ENCODE measurements at places on chromosomes 16 and 17.
A peak's percentile ranks its signal among the peaks of the same experiment; 100 is the strongest.

DNA sequence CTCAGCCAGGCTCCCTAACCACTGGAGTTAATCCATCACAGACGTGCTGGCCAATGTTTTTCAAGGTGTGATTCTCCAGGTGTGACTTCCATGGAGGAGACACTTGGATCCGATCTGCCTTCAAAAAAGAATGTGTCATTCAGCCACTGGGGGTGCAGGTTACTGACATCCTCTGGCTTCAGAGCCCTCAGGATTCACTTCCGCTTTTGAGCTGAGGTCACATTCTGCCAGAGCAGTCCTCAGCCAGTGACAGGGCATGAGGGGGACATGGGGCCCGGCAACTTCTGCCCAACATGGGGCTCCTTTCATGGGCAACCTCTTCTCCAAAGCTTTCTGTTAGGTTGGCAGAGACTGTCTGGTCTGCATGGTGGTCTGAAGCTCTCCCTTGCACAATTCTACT is 81.4 kb downstream of the GRIN2A start:
- no peak for DNase-seq

DNA sequence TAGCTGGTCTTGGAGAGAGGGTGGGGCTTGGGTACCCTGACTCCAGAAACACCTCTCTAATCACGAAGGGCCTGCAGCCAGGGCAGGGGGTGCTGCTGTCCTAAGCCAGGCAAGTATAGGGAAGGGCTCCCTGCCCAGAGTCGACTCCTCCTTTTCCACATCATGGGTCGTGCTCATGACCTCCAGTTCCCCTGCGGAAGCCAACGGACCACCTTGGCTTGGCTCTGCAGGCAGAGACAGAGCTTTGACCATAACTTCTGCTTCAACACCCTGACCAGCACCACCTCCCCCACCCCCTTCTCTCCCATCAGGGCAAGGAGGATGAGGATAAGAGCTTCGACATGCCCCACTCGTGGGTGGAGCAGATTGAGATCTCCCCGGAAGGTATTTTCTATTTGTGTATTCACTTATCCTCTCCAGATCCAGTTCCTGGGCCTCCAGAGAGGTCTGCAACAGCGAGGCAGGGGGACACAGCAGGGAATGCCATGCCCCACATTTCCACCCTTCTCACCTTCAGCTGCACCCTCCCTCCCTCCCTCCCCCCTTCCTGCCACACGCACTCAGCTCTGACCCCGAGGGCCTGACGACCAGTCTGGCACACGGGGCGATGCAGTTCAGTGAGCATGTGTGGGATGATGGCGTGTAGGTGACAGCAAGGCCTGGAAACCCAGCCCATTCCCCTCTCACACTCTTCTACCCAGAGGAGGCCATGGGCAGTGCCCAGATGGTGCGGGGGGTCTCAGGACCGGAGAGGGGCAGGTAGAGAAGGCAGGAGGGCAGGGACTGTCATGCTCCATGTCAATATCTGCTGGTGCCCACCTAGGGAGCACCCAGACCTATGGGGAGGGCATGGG is 14.0 kb upstream of the KATNB1 start:
- no peak for DNase-seq

GRCh38 chr16:71894229-71894920 is 956 bp upstream of the IST1 start:
- peak; percentile 56 for DNase-seq

GRCh38 chr16:78177987-78178386 is 78.5 kb downstream of the WWOX start:
- peak; percentile 35 for DNase-seq

DNA sequence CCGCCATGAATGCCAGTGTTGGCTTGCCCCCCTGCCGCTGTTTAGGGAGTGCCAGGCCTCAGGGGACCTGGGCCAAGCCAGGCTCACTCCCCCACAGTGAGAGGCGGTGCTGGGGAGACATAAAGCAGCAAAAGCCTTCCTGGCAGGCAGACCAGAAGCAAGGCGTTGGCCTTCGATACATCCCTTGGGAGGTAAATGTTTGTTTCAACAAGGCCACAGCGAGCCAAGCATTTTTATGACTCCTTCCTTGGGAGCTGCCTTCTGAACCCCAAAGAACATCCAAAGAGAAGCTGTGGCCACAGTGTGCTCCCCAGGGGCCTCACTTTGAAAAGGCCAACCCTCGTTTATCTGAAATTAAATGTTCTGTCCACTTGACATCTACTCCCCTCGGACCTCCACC is 119.7 kb upstream of the CIBAR2 start:
- DNase-seq: no peak

GRCh38 chr16:31382485-31383161 is 10.5 kb upstream of the ITGAD start:
- DNase-seq: peak; percentile 42

DNA sequence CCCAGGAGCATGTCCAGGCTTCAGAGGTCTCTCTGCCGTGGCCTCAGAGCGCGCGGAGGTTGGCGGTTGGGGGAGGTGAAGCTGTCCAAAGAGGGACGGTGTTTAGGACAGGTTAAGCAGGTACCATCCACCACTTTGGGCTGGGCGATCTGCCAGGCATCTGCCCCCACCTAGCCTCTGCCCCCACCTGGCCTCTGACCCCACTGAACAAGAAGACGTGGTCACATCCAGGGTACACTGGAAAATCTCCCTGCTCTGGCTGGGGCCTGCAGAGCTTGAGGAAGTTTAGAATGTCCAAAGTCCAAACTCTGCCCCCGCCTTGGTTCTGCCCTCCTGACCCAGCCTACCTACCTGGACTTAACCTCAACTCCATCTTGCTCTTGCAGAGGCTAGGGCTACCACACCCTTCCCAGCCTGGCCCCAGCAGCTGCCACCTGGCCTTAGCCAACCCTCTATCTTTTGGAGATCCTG is 1.6 kb downstream of the ITGA3 start:
- no peak for DNase-seq

- DNase-seq: no peak
Measured at GRCh38 chr16:2942045-2942444, 22.0 kb upstream of the KREMEN2 start.

- DNase-seq: no peak
Measured at GRCh38 chr17:58996968-58997367, 109.7 kb downstream of the TRIM37 start.

DNA sequence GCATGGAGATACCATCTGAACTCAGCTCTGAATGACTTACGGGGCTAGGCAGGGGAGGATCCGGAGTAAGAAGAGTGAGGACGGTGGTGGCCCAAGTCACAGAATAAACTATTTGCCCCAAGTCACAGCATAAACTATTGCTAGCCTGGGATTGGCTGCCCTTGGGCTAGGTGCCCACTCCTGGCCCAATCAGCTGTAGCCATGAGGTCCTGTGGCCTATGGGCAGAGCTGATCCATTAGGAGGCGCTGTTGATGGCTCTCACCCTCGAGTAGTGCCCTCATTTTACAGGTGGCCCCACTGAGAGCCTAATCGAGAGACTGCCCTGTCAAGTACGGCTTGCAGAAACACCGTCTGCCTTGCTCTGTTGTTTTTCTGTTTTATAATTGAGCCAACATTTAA is 62.3 kb upstream of the ZNF423 start:
- DNase-seq: no peak

DNA sequence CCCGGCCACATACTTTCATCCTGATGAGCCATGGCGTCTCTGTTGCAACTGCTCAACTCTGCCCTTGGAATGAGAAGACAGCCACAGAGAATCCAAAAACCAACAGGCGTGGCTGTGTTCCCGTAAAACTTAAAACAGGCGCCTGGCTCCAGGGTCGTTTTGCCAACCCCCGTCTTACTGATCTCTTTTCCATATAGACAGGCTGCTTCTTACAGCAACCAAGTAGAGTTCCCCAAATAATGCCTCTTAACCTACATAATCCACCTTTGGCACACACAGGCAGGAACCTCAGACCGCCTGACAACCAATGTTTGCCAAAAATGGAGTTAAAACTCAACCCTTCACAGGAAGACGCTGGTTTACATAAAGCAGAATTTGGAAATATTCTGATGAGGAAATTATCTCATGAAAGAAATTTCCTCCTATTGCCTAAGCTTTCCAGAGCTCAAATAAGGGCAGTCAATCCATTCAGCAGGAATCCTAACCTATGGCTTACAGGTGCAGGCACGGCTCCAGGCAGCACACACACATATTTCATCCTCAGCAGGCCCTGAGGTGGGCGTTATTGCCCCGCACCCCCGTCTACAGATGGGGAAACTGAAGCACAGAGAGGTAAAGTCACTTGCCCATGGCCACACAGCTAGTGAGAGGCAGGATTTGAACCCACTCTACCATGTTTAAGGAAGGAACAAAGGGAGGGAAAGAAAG is 35.8 kb downstream of the LITAF start:
- DNase-seq: no peak

DNA sequence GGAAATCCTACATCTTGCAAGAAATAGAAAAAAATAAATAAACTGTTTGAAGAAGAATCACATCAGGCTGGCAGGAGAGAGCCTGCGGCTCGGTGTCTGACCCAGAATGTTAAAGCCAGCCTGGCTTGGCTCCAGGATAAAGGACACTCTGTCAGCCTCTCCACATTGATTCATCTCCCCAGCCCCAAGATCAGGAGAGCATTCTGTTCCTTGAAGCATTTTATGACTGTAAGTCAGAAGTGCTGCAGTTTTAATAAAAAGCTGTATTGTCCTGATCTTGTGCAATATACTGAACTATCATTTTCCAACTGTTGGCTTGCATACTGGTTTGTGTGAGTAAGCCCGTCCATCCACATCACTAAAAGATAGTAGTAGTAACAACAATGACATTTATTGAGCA is 426.6 kb downstream of the HAPSTR1 start:
- no peak for DNase-seq

GRCh38 chr17:31308372-31309334 is 5.2 kb downstream of the EVI2B start:
- DNase-seq: no peak

DNA sequence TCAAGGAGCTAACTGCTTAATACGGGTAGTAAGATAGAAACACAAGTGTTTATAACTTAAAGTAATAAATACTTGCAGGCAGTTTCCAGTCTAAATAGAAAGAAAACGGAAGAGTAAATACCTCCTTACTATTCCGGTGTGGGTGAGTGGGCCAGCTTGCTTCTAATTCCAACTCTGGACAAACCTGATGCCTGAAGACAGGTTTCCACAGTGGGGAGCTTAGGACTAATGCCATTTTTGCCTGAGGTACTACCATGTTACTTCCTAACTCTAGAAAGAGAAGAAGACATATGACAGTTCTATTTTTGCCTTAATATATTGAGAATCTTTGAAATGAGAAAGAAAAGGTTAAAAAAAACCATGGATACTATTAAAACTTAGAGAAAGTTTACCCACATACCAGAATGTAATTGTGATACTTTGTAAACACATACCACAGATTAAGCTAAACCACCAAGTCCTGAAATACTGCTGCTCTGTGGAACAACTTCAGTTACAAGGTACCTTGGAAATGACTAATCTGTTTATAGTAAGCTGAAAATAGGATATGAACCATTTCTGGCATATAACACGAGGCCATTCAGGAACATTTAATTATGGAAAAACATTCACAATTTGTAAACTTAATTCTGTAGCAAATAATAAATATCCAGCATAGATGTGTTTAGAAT is 70.2 kb downstream of the ZZEF1 start:
- no peak for DNase-seq

DNA sequence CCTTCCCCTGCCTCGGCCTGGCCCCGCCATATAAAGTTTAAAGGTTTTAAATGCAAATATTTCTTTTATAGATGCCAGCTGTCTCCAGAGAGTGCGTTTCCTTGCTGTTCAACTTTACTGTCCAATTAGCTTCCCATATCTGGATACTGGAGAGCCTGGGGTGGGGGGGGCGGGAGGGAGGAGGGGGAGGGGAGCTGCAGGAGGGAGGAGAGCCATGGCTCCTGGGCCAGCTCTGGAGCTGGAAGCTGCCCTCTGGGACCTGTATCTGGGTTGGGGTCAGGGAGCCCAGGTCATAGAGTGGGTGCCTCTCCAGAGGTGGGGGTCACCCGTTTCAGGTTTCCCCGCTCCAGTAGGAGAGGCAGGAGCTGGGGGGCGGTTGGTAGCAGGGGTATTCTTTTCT is 6.2 kb upstream of the GSE1 start:
- DNase-seq: no peak

DNA sequence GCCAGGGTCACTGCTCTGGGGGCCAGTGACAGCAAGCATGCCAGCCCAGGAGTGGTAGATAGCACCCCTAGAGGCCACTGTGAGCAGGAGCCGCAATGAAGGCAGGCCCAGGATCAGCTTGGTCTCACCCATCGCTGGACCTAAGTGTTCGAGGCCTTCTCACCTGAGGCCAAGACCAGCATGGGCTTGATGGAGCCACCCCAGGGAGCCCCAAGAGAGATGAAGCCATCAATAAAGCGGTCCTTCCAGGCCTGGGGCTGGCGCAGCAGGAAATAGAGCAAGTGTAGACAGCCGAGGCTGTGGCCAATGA is 1.8 kb downstream of the LCAT start:
- DNase-seq: peak; percentile 61
